ENCODE measurements at places on chromosomes 11 and 22.

GRCh38 chr11:63478896-63479295 lies 12.1 kb downstream of the PLAAT5 start:
- peak; percentile 68 for DNase-seq

GRCh38 chr11:102513869-102514268 lies 16.7 kb downstream of the MMP7 start:
- DNase-seq, result no peak

DNA sequence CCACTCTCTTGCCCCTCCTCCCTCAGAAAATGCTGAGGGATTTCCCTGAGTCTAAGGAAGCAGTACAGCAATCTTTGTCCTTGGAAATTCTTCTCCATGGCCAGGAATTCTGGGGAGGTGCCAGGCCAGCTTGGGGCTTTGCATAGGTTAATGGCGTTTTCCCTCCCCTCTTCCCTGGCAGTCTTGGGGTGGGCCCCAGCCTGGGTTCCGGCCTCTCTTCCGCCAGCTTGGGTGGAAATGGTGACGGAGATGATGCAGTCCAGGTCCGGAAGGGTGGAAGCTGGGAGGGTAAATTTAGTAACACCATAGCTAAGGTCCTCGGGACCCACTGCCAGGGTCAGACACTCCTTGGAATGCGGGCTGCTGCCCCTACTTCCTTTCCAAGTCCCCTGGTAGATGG lies 5.0 kb downstream of the PHLDB1 start:
- DNase-seq, result peak; percentile 71

DNA sequence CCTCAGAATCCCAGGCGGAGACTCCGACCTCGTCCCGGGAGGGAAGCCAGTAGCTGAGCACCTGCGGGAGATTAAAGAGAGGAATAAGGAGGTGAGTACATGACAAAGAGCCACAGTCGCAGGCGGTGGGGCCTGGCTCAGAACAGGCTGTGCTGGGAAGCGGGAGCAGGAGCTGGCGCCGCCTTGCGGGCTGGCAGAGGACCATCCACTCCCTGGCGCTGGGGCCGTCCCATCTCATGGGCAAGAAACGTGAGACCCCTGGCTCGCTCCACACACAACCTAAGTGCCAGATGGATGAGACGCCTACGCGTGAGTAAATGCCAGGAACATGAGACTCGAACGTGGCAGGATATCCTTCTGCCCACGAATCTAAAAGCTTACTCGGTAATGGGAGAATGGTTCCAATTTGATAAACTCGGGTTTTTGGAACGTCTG lies 6.3 kb downstream of the CEND1 start:
- peak; percentile 22 for DNase-seq

DNA sequence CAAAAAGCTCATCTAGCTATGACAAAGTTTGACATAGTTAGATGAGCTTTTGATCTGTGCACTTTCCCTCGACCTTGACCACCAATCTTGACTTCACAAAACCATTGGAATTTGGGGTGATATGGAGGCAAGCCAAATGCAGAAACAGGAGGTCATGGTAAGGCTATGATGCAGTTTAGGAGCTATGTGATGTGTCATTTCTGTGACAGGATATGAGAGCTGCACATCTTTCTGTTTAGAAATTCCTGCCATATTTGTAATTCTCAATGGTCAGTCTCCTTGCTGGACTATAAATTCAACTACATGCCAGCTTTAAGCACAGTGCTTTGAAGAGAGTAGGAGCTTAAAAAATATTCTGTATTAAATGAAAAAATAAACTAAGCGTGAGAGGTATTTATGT lies 12.9 kb downstream of the OR51B6 start:
- no peak for DNase-seq

GRCh38 chr11:29159552-29160465 lies 857.0 kb downstream of the KCNA4 start:
- no peak for DNase-seq

DNA sequence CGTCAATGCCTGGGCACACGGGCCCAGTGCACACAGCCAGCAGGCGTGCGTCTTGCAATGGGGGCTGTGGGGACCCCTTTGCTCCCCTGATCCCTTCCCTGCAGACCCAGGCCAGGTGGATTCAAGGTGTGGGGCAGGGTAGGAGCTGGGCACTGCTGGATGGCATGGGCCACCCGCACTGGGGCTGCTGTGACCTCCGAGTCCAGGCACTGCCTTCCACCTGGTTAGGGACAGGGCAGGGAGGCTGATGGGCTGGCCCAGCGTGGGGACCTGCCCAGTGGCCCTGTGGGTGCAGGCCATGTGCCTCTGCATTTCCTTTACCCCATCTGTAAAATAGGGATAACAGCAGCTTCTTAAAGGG lies 22.9 kb downstream of the KCNQ1 start:
- DNase-seq, result peak; percentile 35

DNA sequence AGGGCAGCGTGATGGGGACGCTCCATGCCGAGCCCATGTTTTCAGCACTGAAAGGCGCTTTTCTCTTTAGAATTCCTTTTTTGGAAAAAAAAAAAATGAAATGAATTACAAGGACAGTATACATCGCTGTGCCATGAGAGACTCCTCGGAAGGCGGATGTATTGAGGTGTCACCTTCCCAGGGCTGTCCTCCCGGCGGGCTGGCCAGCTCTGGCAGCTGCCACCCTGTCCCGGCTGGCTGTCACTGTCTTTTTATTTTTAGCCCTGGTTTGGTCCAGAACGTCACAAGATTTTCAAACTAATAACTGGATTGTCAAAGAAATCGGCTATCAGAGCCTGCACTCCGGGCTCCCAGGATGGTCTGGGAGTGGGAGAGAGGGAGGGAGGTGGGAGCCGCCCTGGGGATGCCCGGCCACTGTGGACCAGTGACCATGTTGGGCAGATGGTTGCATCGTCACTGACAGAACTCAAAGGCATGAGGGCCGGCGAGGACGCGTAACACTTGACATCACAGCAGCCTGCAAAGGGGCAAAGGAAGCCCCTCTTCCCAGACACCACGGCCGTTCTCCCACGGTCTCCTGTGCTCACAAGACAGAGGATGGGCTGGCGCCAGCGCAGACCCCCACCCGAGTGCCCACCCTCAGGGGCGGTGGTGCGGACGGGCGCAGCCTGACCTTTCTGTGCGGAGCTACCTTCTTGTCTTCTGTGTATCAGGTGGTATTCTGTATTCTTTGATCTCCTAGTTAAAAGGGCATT lies 392.9 kb downstream of the TBC1D22A start:
- no peak for DNase-seq

GRCh38 chr11:2470495-2470894 lies 25.7 kb downstream of the KCNQ1 start:
- DNase-seq, result no peak

GRCh38 chr11:11440144-11440543 lies 87.1 kb upstream of the CSNK2A3 start:
- DNase-seq, result no peak

GRCh38 chr11:46387919-46388618 lies 3.5 kb downstream of the CHRM4 start:
- no peak for DNase-seq

DNA sequence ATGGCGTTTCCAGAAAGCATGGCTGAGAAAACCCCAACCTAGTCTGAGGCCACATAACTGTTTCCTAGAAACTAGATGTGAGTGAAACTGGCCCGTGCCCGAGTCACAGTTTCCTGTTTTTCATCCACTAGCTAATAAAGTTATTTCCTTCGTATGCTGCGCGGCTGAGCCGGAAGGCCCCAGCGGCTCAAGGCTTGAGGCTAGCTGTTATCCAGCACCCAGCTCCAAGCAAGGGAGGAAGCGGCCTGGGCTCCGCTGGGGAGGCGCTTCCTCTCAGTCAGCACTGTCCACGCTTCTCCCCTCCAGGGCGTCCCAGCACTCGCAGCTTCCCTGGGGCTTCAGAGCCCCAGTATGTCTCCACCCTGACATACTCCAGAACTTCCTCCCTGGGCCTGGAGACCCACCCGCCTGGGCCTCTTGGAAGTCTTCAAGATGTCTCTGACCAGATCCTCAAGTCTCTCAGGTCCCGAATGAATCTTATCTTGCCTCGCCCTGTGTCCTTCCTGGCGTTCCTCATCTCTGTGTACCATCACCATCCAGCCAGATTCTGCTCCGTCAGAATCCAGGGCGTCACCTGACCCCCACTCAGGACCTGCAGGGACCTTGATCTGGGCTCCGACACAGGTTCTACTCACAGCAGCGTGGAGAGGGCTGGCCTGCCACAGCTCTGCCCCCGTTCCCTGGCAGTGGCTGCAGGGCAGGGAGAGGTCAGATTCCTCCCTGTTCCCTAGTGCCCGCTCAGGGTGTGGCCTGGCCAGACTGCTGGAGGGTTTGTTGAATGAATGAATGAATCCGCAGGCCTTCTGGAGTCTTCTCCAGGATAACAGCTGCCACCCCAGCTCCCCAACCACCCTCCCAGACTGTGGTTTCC lies 81.9 kb downstream of the LRRC32 start:
- peak; percentile 79 for DNase-seq

Measured in ascending aorta (tissue), 2 donors.